Cardiac septum (tissue), 1 donor: ENCODE measurements at places on chromosomes 2 and 18.

GRCh38 chr2:24337890-24338289 is 22.4 kb downstream of the ITSN2 start:
- no peak for DNase-seq

GRCh38 chr18:44602845-44603244 is 77.8 kb upstream of the SETBP1 start:
- DNase-seq, result no peak

GRCh38 chr18:2981212-2981728 is 31.7 kb downstream of the LPIN2 start:
- no peak for DNase-seq

DNA sequence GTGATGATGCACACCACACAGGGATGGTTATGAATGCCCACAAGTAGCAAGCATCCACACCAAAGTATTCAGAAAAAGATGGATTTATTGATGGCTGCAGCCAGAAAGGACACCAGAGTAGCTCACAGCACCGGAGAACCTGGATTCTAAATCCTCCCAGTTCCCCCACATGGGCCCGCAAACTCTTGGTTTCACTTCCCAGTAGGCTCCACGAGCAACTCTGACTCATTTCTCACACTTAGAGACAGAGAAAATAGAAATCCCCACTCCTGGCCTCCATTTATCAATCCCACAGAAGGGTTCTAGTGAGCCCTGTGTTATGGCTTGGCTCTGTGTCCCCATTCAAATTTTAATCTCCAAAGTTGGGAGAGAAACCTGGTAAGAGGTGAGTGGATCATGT is 426.7 kb upstream of the MYT1L start:
- DNase-seq, result no peak

DNA sequence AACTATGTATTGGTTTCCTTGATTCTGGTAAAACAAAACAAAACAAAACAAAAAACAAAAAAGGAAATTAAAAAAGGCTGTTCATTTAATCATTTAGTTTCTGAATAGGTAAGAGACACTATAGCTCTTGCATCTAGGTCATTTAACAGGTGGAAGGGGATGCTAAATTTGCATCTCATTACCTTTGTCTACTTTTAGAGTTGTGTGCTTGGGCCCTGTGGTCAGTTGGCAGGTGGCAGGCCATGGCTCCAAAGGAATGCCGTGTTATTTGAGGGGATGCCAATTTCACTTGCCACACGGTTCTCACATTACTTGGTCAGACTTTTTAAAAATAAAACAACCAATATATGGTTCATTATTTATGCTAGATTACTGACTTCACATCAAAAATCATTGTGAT is 9.2 kb downstream of the GALNT13 start:
- DNase-seq, result no peak

- DNase-seq, result no peak
Observed at GRCh38 chr18:2536493-2536892, 34.8 kb downstream of the METTL4 start.

- no peak for DNase-seq
Observed at GRCh38 chr18:31791817-31792579, 31.3 kb upstream of the SLC25A52 start.

GRCh38 chr2:233853883-233854240 is 473 bp downstream of the HJURP start:
- DNase-seq, result no peak

DNA sequence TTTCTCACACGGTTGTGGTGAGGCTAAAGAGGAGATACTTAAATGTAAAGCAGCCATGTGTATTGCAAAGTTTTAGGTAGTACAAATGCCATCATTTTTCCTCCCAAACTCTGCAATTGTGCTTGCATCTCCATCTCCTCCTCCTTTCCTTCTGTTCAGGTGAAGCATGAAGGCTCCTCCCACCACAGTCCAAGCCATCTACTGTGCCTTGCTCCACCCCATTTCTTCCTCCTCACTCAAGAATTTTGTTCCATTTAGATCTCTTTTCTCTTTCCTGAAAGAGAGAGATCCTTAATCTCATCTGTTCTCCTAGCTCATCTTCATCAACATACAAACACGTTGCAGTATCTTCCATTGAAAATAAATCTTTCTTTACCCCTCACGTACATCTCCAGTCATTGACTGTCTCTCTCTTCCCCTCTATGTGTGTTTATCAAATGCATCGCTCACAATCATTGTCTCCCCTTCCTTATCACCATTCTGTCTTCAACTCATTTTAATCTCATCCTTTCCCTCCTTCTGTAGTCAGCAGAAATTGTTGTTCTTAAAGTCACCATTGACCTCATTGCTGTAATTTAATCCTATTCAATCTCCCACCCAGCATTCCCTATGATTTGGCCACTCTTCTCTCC is 392.1 kb downstream of the RAD51AP2 start:
- no peak for DNase-seq

DNA sequence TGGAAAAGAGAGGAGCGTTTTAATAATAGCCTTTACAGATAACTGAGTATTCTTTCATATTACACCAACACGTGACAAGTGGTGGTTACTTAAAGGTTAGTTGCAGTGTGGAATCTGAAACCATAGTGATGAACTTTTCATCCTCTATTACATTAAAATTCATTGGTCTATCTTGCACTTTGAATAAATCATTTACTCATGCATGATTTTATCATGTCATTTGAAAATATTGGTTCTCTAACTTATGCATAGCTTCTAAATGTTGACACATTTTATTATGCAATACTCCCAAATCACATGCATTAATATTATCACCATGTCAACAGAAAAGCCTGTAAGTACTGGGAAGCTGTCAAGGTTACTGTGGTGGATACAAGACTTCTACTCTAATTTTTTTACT is 1432.2 kb downstream of the LRP1B start:
- no peak for DNase-seq

DNA sequence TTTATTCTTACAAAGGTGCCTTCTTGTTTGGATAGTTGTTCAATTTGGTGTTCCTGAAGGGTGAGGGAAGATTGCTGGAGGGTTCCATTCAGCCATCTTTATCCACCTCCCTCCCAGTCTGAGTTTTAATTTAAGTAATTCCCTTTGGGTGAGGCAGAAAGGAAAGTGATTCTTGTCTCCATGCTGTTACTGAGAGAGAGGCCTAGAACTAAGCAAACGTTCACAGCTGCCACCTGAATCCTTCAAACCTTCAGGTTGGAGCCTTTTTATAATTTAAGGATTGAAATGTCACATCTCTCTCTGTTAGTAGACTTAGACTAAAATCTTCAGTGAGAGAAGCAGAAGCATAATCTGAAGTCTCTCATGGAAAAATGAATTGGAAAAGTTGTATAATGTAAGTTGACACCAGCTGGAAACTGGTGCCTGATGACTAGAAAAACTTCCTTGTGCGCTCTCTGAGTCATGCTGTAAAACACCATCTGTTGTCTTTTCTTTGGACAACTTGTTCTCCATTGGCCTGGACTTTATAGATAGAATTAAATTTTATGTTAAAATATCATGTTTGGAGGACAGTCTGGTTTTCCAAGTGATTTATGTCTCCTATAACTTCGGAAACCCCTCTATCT is 14.6 kb downstream of the STRADB start:
- DNase-seq, result no peak

GRCh38 chr18:28065031-28065792 is 111.7 kb downstream of the CDH2 start:
- no peak for DNase-seq

DNA sequence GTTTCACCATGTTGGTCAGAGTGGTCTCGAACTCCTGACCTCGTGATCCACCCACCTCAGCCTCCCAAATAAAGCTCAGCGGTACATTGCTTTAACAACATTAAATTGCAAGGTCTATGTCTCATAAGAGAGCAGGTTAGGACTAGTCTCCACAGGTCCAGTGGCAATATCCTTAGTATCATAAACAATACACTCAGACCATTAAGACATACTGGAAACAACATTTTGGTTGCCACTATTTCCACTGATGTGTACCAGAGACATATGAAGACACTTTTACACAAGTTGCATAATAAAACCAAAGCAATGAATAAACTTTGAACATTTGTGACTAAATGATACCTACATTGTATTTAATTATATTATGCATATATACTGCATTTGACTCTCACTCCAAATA is 1130.0 kb downstream of the TSN start:
- DNase-seq, result no peak

- DNase-seq, result no peak
Observed at GRCh38 chr2:157785866-157786662, 90.1 kb downstream of the ACVR1 start.

DNA sequence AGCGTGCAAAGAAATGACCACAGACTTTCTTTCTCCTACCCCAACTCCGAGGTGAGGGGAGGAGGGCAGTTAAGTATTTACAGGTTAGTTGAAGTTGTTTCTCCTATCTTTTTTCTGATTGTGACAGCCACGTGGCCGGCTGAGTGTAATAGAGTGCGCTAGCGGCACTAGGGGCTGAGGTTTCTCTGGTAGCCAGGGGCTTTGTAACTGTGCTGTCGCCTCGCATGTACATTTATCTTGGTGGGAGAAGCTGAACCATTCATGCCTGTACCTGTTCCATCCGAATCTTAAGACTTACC is 214.1 kb upstream of the STON1 start:
- no peak for DNase-seq

DNA sequence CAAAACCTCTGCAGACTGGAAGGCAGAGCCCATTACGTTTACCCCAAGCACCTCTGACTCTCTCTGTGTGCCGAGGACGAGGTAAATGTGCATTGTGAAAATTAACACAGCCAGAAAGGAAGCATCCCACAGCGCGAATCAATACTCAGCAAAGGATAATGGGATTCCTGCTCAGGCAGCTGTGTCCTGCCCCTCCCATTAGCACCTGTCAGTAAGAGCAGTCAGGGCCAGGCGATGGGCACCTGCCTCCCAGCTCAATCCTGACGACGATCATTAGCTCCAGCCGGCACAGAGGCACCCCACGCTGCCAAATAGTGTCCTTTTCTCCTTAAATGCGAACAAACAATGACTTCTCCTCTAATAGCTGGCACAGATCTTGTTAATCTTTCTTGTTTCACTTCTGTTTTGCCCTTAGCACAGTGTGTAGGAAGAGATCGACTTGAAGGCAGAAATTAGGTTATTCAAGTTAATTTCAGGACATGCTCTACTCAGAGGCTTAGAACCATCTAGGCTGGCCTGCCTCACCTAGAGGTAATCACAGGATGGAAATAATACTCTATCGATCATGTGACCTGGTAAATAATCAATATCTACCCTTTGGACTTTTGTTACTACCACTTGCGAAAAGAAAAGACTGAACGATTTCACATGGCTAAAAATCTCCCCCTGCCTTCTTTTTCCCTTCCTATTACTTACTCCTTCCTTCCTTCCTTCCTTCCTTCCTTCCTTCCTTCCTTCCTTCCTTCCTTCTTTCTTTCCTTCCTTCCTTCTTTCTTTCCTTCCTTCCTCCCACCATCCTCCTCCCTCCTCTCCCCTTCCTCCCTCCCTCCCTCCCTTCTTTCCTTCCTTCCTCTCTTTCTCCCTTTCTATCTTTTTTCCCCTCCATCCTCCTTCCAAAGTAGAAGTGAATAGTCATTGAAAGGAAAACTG is 487.9 kb upstream of the ID2 start:
- no peak for DNase-seq

- DNase-seq, result no peak
Observed at GRCh38 chr18:12276736-12277554, 22.8 kb downstream of the CIDEA start.

DNA sequence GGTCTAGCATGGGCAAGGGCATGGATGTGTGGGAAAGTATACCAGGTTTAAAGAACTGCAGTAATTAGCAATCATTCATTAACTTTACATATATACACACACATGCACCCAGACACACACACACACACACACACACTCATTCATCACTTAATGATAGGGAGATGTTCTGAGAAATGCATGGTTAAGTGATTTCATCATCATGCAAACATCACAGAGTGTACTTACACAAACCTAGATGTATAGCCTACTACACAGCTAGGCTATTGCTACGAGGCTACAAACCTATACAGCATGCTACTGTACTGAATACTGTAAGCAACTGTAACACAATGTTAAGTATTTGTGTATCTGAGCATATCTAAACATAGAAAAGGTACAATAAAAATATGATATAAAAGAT is 83.6 kb downstream of the COLEC12 start:
- no peak for DNase-seq

DNA sequence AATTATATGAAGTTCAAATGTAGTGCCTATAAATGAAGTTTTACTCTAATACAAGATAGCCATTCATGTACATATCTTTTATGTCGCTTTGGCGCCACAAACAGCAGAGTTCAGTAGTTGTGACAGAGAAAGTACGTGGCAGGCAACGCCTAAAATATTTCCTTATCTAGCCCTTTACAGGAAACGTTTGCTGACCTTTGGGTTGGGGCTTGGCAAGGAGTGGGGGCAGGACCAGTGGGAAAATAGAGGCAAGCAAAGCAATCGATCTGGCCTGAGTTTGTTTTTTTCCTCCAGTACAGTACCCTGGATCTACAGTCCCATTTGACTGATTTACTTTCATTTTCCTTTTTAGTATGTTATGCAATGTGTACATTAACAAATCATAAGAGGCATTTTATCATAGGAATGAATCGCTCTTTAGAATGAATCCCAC is 13.1 kb downstream of the CCDC68 start:
- DNase-seq, result no peak

DNA sequence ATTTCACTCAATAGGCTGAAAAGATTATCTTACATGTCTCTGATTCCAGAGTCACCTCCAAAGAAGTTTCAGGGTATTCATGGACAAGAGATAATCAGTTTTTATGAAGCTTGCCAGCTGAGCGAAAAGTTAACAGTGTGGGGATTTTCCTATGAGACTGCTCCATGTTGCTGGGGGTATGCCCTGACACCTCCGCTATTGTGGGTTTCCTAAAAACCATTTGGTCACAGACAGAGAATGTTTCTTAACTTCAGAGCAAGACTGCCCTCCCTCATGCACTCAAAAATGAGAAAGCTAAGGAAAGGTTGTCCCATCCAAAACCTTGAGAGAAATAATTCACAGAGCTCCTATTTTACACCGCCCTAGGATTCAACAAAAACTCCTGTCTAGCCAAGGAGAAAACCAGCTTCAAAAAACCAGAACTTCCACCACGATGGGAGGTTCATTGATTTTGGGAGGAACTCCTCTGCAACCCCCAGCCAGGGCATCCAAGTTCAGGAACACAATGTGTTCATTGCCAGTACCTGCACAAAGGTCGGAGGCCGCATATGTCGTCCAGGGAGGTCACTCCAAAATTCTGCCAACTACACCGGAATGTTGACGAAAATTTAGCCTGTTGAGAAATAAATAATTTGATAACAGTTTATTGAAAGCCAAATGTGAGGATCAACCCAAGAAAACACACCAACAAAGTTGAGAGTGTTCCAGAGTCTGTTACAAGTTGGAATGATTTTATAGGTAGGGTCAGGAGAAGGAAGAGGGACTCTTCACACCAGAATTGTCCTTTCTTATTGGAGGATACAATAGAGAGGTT is 104.3 kb downstream of the SP100 start:
- no peak for DNase-seq

- no peak for DNase-seq
Observed at GRCh38 chr2:112768432-112768831, 4.0 kb upstream of the CKAP2L start.

DNA sequence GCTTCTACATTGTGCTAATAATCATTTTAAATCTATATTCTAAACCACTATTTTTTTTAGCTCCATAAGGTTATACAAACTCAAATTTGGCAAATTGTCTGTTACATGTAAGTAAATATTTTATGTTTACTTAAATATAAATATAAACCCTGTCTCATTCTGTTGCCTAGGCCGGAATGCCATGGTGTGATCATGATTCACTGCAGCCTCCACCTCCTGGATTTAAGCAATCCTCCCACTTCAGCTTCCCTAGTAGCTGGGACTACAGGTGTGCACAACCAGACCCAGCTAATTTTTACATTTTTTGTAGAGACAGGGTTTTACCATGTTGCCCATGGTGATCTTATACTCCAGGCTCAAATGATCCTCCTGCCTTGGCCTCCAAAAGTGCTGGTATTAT is 124.7 kb downstream of the MEIS1 start:
- DNase-seq, result no peak
